ENCODE measurements at places on chromosomes 12 and 14. TPM values are rescaled to one million over a fixed set of nuclear protein-coding genes. Genes with fewer than 3 reads are reported as not detected.

C12orf42 gene
- 0.13 TPM for total RNA-seq

HOXC11 gene
- total RNA-seq = not detected

PPP2R3C gene
- 40.3 TPM for total RNA-seq

DNA sequence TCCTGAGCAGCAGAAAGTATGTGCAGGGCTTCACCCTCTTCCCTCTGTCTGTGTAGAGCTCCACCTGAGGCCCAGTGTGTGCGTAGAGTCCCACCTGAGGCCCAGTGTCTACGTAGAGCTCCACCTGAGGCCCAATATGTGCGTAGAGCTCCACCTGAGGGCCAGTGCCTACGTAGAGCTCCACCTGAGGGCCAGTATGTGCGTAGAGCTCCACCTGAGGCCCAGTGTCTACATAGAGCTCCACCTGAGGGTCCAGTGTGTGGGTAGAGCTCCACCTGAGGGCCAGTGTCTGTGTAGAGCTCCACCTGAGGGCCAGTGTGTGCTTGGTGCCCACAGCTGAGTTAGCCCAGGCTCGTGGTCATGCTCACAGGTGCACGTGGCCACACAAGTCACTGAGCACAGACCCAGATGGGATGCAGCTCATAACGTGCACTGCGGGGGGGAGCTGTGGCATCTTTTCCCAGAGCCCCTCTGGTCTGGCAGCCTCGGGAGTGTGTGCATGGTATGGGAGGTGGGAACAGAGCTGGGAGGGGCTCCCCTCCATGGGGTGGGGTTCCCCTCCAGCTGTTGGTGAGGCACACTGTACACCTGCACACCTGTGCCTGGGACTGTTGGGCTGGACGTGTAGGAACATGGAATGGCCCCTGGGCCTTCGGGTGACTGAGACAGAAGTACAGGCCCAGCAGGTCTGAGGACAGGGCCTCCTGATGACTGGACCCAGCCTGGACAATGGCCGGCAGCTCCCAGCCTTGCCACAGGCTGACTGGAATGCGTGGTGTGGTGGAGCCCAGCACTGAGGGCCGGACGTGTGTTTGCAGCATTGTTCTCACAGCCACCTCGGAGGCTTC is 20.1 kb downstream of the PACS2 start:
- DNase-seq = no peak

- DNase-seq = no peak
Measured at GRCh38 chr12:3117591-3118015, 40.4 kb downstream of the TSPAN9 start.

GRCh38 chr12:8677362-8677761 is 14.7 kb upstream of the MFAP5 start:
- DNase-seq = no peak

DNA sequence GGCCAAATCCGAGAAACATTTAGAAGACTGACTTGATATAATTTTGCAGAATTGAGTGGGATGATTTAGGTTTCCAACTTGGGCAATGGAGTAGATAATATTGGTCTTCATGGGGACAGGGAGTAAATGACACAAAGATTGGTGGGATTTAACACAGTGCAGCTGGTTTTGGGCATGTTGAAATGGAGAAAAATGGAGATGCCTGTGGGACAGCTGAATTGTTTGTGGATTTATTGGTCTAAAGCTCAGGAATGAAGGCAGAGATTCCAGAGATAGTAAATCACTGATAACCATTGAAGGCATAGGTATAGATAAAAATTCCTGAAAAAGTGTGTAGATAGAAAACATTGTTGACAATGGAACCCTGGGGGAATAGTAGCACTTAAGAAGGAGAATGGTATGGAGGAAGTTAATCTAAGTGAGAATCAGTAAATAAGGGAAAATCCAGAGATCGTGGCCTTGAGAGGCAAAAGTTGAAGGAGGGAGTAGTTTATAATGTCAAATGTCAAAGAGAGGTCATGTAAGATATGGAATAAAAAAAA is 120.9 kb upstream of the ATP2B1 start:
- no peak for DNase-seq

DNA sequence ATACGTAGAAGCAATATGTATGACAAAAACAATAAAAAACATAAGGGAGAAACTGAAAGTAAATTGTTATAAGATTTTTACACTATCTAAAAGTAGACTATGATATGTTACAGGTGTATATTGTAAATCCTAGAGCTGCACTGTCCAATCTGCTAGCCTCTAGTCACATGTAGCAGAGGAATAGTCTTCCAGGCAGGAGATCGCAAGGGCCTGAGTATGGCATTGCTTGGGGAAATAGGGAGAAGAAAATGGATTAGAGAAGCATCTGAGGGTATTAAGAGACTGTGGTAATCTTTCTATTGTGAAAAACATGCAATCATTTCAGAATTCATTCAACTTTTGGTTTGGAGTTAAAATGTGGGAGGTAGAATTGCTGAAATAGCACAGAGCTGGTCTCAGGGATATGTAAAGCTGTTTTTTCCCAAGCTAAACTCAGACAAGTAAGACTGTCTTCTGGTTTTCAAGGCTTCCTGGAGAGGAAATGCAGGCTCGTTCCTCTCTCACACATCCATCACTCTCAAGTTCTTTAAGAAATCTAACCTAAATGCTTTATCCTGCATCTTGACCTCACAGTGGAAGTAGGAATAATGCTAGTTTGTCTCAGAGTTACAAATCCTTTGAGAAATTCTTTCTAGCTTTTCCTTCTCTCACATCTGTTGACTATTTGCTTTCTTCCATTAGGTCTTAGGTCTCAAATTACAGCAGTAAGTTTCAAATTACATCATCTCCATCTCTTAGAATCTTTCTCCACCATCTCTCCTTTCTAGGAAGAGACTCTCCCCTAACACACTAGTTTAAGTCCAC is 7.6 kb upstream of the CCDC184 start:
- DNase-seq = no peak

Measured in dermis microvascular lymphatic vessel endothelial cell (primary cell).